ENCODE measurements at places on chromosomes 7 and 10. TPM values are rescaled to one million over a fixed set of nuclear protein-coding genes. Genes with fewer than 3 reads are reported as not detected.

SPDYE2 gene
- total RNA-seq: not detected

GRCh38 chr10:77915319-77916105 lies 11.0 kb downstream of the DLG5 start:
- no peak for DNase-seq

ANKRD61 gene
- 0.89 TPM for total RNA-seq

GRCh38 chr10:91910467-91910866 lies 1.2 kb upstream of the FGFBP3 start:
- DNase-seq: no peak

- no peak for DNase-seq
Measured at GRCh38 chr7:149529136-149529718, 31.6 kb upstream of the ZNF746 start.

Data from Daoy (cell line).